ENCODE measurements at places on chromosomes 7 and 10. TPM values are rescaled to one million over a fixed set of nuclear protein-coding genes. Genes with fewer than 3 reads are reported as not detected.
A peak's percentile ranks its signal among the peaks of the same experiment; 100 is the strongest.

GRCh38 chr7:45036317-45036716 is 36.3 kb downstream of the CCM2 start:
- no peak for DNase-seq

- peak; percentile 77 for DNase-seq
Observed at GRCh38 chr10:77290528-77291155, 347.0 kb downstream of the KCNMA1 start.

- no peak for DNase-seq
Observed at GRCh38 chr7:74441801-74442200, 11.9 kb upstream of the GTF2IRD1 start.

DNA sequence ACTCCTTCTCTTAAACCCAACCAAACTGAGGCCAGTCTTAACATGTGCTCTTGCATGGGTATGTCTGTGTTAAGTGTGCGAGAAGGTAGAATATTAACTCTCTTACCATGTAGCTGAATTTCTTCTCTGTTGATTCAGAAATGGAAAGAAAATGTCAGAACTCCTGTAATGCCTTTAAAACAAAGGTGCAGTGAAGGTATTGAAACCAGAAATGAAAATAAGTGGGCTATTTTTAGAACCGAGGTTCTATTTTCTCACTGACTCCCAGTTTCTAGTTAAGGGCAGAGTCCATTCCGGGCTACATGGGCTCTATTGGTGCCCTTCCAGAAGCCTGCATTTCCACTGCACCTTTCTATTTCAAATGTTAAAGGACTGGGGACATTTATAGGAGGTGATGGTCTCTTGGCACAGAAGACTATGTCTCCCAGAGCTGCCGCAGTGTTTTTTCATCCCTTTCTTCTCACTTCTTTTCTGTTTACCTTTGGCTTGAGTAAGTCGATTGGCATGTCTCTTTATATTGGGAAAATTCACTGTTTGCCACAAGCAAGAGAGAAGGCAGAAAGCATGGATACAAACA is 174.9 kb downstream of the LRMDA start:
- DNase-seq = no peak

OR2AE1 gene
- not detected for total RNA-seq

DNA sequence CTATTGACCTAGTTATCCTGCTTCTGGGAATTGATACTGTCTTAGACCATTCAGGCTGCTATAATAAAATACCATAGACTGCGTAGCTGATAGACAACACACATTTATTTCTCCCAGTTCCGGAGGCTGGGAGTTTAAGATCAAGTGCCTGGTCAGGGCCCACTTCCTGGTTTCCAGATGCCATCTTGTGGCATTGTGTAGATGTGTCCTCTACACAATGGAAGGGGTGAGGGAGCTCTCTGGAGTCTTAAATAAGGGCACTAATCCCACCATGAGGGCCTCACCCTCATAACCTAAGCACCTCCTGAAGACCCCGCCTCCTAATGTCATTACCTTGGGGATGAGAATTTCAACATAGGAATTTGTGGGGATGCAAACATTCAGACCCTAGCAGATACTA is 62.4 kb downstream of the SLC35B4 start:
- peak; percentile 37 for DNase-seq

GRCh38 chr7:43276547-43276946 is 164.1 kb downstream of the HECW1 start:
- no peak for DNase-seq

DNA sequence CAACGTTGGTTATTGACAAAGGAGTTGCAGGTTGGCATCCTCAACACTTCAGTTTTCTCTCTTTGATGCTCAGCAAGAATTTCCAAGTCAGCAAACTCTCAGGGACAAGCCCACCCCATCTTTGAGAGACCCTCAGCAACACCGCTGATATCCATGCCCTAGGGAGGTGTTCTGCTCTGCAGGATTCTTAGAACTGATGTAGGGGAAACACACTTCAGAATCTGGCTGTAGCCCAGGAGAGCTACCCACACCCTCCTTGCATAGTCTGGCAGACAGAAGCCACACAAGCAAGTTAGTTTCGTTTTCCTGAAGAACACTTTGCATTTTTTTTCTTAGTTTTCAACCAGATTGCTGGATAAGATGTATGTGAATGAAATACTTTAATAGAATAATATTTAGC is 822 bp downstream of the SAMD9L start:
- peak; percentile 35 for DNase-seq

HMX2 gene
- total RNA-seq = not detected

GRCh38 chr10:59435707-59436106 is 73.4 kb upstream of the FAM13C start:
- no peak for DNase-seq

GRCh38 chr10:112538168-112538567 is 91.2 kb downstream of the VTI1A start:
- DNase-seq = no peak

DNA sequence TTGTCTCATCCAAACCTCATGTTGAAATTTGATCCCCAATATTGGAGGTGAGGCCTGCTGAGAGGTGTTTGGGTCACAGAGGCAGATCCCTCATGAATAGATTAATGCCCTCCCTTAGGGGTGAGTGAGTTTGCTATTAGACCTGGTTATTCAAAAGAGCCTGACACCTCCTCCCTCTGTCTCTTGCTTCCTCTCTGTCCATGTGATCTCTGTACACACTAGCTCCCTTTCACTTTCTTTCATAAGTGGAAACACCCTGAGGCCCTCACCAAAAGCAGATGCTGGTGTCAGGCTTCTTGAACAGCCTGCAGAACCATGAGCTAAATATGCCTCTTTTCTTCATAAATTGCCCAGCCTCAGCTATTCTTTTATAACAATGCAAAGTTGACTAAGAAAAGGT is 447.1 kb downstream of the MDFIC start:
- DNase-seq = no peak

GRCh38 chr7:30057741-30058140 is 29.5 kb downstream of the PLEKHA8 start:
- no peak for DNase-seq

MYO1G gene
- total RNA-seq = 0.24 TPM

LIPF gene
- total RNA-seq = not detected

CALN1 gene
- not detected for total RNA-seq

HOXA13 gene
- 0.35 TPM for total RNA-seq

GRCh38 chr7:102425639-102426267 is 7.6 kb upstream of the ORAI2 start:
- DNase-seq = no peak

GNAI1 gene
- total RNA-seq = 16.8 TPM

DNA sequence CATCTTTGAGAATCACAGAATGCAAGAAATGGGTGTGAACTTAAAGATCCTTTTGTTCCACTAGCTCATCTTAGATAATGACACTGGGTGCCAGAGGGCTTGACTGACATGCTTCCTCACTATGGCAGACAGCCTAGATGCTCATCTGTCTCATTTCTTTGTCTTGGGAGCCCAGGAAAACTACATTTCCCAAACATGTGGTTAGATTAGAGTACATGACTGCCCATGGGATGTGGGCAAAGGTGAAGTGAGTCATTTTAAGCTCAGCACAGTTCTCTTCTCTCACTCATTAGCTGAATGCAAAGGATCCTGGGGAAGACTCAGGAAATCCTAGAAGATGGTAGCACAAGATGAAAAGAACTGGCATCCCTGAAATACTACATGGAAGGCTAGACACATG is 32.5 kb upstream of the TBX20 start:
- DNase-seq = no peak

GRCh38 chr7:81857385-81857784 is 87.5 kb upstream of the HGF start:
- no peak for DNase-seq

DNA sequence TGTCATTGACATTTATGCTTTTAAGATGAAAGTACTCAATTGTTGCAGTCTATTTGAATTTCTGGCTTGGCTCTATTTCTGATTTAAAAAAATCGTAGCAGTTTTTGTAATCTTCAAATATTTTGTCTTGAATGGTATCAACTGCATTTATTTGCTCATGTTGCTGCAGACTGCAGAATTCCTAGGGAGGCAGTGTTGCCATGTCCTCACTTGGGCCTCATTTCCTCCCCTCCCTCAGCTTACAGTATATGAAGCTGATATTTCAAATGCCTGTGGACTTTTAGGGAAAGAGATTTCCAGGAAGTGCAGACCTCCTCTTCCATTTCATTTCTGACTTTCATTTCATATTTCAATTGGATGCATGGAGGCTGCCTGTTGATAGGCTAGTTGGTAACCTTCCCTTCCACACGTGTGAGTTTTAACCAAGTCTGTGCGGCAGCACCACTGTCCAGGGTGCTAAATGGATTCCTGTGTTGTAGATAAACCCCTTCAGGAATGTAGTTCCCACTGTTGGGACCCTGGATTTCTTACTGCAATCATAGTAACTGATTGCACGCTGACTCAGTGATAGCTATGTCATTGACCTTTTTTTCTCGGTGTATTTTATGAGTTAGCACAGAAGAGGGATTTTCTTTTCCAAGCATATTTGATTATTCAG is 17.5 kb downstream of the VPS50 start:
- no peak for DNase-seq

DNA sequence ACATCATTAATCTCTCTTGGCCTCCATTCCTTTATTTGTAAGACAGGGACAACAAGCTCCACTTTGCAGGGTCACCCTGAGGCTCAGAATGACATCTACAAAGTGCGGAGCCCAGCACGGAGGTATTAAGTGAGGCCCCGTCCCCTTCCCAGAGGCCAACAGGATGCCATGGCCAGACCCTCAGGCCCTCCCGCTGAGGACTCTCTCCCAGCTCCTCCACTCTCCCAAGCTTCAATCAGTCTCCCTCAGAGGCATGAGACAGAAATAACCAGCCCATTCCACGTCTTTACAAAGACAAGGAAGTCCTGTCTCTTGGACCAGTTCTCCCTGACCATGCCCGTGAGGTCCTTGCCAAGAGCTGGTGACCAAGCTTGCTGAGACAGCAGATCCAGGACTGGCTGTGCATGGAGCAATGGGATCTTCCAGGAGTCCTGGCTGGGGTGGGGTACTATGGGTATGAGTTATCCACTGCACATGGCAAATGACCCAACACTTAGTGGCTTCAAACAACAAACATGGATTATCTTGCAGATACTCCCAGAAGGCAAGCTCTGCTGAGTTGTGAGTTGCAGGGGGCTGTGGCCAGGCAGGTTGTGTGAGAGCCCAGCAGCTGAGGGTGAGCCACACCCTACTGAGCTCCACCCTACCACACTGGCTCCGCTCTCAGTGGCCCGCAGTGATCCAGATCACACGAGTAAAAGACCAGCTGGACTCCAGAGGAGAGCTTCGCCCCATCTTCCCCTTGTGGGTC is 4.3 kb upstream of the PPIF start:
- DNase-seq = peak; percentile 51

GRCh38 chr7:135501402-135501801 is 8.5 kb downstream of the CNOT4 start:
- no peak for DNase-seq

ELFN1 gene
- total RNA-seq = 0.09 TPM

- DNase-seq = no peak
Observed at GRCh38 chr10:93993414-93993781, 333 bp upstream of the PLCE1 start.

SEMA3E gene
- 2.1 TPM for total RNA-seq

GRCh38 chr7:155167706-155168365 is 97.7 kb downstream of the HTR5A start:
- no peak for DNase-seq

DNA sequence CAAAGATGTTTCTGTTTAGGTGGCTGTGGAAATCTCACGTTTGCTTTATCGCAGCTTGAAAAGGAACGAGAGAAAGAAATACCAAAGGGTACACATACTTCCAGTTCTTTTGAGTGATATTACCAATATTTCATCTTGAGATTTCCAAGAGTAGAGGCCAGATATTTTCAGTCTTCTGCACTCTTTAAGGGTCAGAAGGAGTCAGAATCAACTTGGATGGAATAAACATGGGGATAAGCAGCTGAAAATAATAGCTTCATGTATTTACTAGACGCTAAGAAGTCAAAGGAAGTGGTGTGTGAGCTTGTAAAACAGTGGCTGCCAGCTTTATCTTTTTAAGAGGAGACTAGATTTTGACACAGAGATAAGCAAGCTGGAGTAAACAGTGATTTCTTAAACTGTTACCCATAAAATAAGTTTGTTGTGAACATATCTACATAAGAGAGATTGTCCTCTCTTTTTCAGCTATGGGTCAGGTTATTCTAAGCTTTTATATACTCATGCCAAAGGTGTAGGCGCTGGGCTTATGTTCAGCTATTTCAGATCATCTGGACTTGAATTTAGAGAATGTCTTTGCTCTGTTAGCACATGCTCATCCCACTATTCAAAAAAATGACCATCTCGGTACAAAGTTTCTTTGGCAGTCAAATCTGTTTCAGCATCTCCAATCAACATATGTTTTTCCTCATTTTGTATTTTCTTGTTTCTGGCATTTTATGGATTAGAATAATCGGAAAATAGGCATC is 170.8 kb upstream of the TCF7L2 start:
- no peak for DNase-seq

SCART1 gene
- total RNA-seq = 1.0 TPM

GRCh38 chr7:74568658-74569057 is 88.9 kb upstream of the GTF2I start:
- DNase-seq = no peak

GRCh38 chr7:18644981-18645380 is 149.4 kb downstream of the HDAC9 start:
- DNase-seq = no peak

ETV1 gene
- 9.0 TPM for total RNA-seq

DNA sequence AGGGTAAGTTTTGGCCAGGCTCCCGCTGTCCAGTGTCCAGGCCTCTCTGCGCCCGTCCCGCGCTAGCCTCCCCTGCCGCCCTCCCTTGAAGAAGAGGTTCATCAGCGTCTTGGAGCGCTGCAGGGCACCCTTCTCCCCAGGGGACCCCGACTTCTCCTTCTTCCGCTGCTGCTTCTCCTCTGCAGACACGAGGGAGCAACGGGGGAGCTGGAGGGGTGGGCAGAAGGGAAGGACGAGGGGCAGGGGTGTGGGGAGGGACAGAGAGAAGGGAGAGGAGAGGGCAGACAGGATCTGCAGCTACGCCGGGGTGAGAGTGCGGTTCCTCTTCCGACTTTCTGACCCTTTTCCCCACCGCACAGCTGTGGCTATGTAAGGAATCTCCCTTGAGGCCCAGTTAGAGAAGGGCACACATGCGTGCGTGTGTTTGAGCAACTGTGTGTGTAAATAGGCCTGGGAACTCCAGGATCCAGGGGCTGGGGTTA is 12.8 kb downstream of the PDZD7 start:
- no peak for DNase-seq

NPSR1 gene
- not detected for total RNA-seq

GRCh38 chr7:41323806-41324205 is 379.1 kb downstream of the INHBA start:
- DNase-seq = no peak
